ENCODE measurements at places on chromosomes 7 and 10.

DNA sequence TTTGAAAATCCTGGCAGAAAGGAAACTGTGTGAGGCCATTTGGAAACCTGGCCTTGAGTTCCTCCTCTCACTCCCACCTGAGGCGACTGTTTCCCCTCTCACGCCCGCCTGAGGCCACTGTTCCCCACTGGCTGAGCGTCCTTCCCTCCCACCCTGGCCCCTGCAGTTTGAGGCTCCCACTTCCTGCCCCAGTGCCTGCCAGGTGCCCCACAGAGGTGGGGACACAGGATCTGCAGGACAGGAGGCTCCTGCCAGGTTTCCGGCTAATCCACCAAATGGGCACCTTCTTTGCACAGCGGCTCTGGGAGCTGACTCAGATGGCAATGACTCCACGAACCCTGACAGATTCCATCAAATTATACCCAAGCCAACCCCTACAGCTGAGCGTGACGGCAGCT, 24.3 kb upstream of the LARP4B start:
- no peak for DNase-seq

- DNase-seq, result peak; percentile 7
Observed at GRCh38 chr10:95906677-95907455, 909 bp upstream of the CC2D2B start.

GRCh38 chr10:12594448-12594944, 245.1 kb downstream of the CAMK1D start:
- DNase-seq, result no peak

- no peak for DNase-seq
Observed at GRCh38 chr10:124251317-124252065, 158.1 kb upstream of the CHST15 start.

DNA sequence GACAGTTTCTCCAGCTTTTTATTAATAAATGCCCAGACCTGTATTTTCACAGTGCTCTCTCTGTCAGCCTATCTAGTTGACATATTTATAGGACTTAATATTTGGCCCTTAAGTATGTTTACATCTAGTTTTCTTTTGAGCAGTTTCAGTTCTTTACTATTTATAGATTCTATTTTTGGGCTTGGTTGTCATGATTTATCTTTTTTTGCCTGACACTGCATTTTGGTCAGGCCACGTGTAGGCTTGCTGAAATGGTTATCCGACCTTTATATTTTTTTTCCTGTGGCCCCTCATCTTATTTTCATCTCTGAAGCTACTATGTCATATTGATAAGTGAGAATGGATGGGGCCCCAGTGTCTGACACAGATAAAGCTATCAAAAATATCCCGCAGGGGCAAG, 515.4 kb upstream of the FZD8 start:
- DNase-seq, result no peak

GRCh38 chr10:6494936-6495592, 85.0 kb downstream of the PRKCQ start:
- DNase-seq, result peak; percentile 42

DNA sequence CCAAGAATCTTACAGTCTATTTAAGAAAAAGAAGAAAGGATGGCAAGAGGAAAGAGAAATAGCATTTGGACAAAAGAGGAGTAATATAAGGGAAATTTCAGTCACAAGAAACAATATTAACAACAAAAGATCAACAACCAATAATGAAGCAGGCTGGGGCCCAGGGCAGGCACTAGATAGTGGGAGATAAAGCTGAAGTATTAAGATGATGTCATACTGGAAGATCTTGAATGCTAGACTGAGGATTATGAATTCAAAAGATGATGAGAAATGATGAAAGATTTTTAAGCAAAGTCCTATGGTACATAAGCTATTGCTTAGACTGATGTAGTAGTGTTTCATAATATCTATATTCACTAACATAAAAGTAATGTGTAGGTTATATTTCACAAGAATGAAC, 51.8 kb upstream of the SPOCK2 start:
- DNase-seq, result no peak

GRCh38 chr10:77575271-77576006, 62.2 kb downstream of the KCNMA1 start:
- DNase-seq, result no peak

GRCh38 chr10:33122014-33122809, 164.2 kb upstream of the ITGB1 start:
- DNase-seq, result no peak

GRCh38 chr10:11330383-11331045, 280.9 kb downstream of the USP6NL start:
- no peak for DNase-seq

DNA sequence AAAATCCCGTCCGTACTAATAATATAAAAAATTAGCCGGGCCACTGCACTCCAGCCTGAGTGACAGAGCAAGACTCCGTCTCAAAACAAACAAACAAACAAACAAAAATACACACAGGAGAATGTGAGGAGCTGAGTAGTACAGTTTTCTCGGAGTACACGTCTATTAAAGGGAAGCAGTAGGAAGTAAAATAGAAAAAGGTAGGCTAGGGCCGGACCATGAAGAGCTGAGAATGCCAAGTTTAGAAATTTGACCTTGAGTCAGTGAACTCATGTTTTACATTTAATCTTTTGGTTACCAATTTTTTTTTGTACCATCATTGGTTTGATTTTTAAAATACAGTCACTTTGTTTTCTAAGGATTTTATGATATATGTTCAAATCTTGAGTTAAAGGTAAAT, 64.1 kb downstream of the KAT6B start:
- no peak for DNase-seq

- DNase-seq, result no peak
Observed at GRCh38 chr7:158698657-158699195, 5.9 kb downstream of the NCAPG2 start.

GRCh38 chr10:26881600-26882331, 21.0 kb upstream of the ABI1 start:
- DNase-seq, result no peak

DNA sequence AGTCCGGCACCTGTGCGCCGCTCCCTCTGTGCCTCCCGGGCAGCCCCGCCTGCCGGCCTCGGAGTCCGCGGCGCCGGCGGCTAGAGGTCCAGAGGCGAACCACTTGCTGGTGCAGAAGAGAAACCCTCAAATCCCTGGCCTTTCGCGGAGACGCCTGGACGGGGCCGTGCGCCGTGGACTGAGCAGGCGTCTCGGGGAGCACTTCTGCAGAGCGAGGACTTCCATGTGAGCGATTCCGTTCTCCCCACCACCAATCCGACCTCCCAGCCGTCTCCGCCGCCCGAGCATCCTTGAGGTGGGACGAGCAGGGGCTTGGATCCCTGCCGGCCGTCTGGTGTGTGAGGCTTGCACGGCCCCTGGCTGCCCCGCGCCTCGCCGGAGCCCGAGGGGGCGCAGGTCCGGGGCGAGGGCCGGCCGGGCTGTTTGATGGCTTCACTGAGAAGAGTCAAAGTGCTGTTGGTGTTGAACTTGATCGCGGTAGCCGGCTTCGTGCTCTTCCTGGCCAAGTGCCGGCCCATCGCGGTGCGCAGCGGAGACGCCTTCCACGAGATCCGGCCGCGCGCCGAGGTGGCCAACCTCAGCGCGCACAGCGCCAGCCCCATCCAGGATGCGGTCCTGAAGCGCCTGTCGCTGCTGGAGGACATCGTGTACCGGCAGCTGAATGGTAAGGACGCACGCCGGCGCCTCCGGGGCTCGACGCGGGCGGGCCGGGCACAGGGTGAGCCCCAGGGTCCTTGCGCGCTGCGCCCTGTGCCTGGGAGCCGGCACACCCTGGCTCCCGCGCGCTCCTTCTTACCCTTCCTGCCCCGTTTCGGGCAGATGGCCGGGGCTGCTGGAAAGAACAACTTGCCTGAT, 660 bp downstream of the GALNT17 start:
- DNase-seq, result no peak

GRCh38 chr10:103781329-103782061, 73.9 kb downstream of the SH3PXD2A start:
- no peak for DNase-seq

- no peak for DNase-seq
Observed at GRCh38 chr7:28200598-28200997, 20.0 kb upstream of the JAZF1 start.

All from activated T-cell treated with anti-CD3 and anti-CD28 coated beads for 4 hours (primary cell).